Activated naive CD4-positive, alpha-beta T cell treated with Interleukin-2 at 50 U/mL for 16 hours (primary cell): ENCODE measurements at places on chromosomes 5 and 9.

DNA sequence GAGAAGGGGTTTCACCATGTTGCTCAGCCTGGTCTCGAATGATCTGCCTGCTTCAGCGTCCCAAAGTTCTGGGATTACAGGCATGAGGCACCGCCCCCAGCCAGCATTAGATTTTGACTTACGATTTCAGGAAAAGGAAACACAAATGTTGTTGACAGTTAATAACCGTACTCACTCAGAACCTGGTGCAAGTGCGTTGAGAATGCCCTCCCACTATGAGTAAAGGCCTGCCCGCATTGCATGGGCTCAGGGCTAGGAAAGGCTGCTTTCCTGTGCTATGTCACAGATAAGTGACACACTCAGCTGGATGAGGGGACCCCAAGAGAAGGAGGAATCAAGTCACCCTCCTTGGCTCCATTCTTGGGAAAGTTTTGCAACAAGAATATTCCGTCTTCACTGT, 42.4 kb downstream of the NDST1 start:
- no peak for DNase-seq

GRCh38 chr5:126334760-126335159, 88.4 kb upstream of the GRAMD2B start:
- no peak for DNase-seq

- no peak for DNase-seq
Measured at GRCh38 chr9:103899866-103900265, 194.2 kb upstream of the SMC2 start.

GRCh38 chr5:107887166-107887943, 216.6 kb upstream of the EFNA5 start:
- no peak for DNase-seq

GRCh38 chr9:121545150-121545874, 45.7 kb upstream of the GGTA1 start:
- DNase-seq, result no peak

DNA sequence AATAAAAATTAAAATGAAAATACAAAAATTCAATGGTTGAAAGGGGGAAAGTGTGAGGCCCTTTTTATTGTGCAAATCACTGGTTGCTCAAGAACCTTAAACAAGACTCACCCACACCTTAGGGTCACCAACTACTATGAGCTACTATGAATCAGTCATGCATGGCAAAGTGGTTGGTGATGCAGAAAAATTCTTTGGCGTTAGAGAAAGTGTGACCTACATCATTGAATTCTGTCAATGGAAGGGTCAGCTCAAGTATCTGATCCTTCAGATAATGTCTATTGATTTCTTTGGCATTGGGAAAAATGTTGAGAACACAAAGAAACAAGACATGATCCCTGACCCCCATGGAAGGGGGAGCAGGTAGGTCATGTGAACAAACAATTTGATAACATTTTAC, 149.7 kb upstream of the ADCY2 start:
- no peak for DNase-seq

GRCh38 chr9:78669591-78669990, 372.7 kb downstream of the PSAT1 start:
- no peak for DNase-seq

DNA sequence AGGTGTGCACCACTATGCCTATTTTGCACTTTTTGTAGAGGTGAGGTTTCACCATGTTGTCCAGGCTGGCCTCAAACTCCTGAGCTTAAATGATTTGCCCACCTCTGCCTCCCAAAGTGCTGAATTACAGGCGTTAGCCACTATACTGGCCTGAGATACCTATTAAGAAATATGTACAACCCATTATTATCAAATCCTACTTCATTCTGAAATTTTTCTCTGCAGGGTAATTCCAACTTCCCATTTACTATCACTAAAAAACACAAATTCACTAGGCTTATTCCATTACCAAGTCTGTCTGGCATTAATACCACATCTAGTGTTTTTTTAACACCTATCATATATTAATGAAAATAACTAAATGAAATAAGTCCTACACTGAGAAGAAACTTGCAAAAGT, 18.2 kb downstream of the PPP2CA start:
- DNase-seq, result no peak

DNA sequence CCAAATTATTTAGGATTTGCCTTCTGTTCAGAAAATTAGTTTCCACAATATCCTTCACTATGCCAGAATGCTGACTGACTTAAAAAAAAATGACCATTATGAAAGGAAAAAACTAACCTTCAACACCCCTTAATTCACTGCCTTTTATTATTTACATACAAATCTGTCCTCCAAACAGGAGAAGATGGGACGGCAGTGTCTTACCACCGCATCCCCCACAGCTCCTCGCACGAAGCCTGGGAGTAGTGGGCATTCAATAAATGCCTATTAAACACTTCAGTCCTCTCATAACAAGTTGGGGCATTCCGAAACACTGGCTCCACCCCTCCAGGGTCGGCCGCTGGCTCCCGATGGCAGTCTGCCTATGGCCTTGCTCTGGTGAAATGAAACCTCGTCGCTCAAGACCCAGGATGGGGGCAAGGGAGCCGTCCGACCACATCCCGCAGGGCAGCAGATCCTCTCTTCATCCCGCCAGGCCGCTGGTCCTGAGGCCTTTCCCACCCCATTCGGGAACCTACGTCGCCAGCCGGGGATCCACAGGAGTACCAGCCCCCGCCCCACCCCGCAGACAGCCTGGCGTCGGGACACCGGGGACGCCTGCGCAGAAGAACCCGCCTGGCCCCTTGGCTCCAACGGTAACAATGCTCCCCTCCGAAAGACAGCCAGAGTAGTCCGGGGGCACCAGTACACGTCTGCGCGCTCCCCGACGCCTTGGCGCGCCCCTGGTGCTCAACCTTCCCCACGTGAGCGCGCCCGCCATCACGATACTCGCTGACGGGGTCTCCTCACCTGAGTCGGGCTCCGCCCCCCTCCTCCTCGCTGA, 613 bp downstream of the ZBTB5 start:
- DNase-seq, result peak; percentile 72
